Osteocyte (in vitro differentiated cells): ENCODE measurements at places on chromosomes 3 and 15.

- DNase-seq, result no peak
These were observed 27.9 kb upstream of the TGFBR2 start for GRCh38 chr3:30578479-30578878.

DNA sequence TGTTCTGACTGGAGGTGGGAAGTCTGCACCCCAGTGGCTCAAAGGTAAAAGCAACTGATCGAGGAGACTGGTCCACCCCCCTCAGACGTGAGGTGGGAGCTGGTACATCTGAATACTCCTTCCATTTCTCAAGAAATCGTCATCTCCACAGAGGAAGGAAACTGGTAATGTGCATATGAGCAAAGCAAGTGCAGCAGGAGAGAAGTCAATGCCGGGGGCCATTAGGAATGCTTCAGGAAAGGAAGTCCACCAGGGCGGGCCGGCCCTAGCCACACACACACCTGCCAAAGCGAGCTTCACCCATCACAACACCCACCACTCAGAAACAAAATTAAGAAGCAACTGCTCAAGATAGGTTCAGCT is 8.5 kb downstream of the TBC1D2B start:
- DNase-seq, result no peak

- DNase-seq, result no peak
These were observed 444.9 kb upstream of the THBS1 start for GRCh38 chr15:39135989-39136388.

GRCh38 chr3:6779140-6779539 is 81.8 kb upstream of the GRM7 start:
- DNase-seq, result no peak

DNA sequence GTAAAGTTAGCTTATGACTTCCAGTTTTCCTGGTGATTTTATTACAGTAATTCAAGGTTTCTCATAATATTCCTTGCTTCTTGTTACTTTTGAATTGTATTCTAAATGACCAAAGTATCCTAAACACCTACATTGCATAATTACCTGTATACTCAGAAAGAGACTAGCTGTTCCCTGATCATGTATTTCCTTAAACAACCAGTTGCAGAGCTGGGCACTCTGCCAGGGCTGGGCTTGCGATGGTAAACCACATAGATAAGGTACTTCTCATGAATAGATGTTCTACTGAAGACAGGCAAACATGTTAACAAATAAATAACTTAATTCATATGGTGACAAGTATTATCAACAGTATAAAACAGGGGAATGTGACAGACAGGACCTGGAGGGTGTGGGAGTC is 142.3 kb upstream of the WNT5A start:
- no peak for DNase-seq

- no peak for DNase-seq
These were observed 315.6 kb upstream of the IL12A start for GRCh38 chr3:159672728-159673688.

DNA sequence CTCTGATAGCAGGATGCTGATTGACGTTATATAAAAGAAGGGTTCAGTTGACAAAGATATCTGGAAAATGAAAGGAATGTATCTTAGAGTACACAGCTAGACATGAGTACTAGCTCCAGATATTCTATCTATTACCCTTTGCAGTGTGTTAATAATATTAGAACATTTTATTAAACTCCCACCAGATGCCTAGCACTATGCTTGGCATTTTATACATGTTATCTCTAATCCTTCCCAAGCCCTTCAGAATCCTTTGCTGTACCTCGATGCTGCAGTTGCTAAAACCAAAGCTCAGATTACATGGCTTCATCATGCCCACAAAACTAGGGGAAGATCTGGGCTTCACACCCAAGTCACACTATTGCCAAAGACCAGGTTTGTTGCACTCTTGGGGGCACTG is 350.1 kb upstream of the AZI2 start:
- DNase-seq, result no peak

- no peak for DNase-seq
These were observed 93.5 kb downstream of the PEAK1 start for GRCh38 chr15:77326366-77326765.

GRCh38 chr3:164737174-164737573 is 341.1 kb downstream of the SI start:
- DNase-seq, result no peak

DNA sequence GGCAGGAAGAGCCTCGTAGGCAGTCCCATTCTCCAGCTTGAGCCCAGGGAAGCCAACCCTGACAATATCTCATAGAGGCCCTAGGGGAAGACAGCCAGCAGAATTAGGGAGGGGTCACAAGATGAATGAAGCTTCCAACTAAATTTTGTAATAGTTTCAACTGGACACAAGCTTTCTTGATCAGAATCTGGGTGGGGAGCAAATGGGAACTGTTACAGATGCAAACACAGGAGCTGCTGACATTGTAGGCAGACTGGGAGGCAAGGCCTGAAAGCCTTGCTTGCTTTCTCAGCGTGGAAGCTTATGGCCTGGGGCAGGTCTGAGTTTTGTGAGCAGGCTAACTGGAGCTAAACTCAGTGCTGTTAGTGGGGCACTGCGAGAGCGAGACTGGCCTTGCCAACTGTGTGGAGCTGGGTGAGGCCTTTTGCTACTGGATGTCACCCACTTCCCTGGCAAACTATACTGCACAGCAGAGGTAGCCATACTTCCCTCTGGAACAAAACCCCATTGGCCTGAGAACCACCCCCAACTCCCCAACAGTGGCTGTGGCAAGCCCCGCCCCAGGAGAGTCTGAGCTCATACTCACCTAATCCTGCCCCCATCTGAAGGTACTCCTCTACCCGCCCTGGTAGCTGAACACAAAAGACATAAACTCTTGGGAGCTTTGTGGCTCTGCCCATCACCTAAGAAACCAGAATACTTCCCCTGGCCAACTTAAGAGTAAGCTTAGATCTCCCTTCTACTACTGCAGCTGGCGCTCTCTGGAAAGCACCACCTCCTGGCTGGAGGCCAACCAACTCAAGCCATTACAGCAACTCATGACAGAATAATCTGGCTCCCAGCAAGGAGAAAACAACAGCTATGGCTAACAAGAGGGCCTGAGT is 42.9 kb downstream of the CFAP20DC start:
- DNase-seq, result no peak

DNA sequence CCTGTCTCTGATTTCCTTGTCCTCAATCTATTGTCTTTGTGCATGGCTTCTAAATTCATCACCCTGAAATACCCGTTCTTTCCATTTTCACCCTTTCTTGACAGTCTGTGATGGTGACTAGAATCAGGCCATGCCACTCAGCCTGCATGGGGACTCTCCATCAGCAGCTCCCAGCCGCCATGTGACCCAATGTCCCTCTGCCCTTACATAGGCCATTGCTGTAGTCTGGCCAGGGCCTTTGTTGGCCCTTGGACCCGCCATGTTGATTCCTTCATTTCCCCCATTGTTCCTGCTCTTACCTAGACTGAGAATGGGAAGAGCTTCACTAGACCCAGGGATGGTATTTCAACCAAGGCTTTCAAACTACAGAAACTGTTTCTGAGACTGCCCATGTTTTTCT is 45.8 kb downstream of the SPSB4 start:
- DNase-seq, result no peak

GRCh38 chr3:58164199-58164879 is 46.4 kb downstream of the DNASE1L3 start:
- DNase-seq, result no peak

DNA sequence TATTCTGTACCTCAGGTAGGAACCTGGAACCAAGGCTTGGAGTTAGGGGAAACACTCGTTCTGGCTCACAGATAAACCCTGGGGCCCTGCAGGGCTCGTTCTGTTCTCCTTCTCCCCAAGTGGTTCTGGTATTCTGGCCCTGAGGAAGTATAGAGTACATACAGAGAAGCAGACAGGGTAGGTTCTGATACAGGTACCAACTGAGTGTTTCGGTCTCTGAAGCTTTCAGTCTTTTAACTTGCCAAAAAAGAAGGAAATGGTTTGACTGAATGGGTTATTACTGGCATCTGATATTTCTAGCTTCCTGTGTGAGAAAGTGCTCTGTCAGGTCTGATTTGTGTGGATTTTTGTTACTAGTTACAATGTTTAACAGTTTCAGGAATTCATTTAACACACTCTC is 67.3 kb downstream of the UBE2E2 start:
- no peak for DNase-seq

GRCh38 chr3:71423151-71423906 is 160.2 kb downstream of the FOXP1 start:
- DNase-seq, result no peak

DNA sequence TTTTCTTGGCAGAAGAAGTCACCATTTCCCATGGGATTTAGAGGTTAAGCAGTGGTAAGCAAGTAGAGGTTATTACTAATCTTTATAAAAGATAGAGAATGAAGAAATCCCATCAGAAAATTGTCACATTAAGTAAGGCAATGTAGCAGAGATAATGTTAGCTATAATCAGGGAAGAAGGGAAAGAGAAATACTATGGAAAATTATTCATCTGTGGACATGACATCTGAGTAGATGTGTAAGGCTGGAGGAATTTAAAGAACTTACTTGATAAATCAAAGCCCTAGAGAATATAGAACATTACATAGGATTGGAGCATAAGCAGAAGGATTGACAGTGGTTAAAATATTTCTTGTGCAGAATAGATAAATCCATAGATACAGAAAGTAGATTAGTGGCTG is 553.1 kb upstream of the CBLB start:
- no peak for DNase-seq

GRCh38 chr3:169340065-169340464 is 323.4 kb downstream of the MECOM start:
- DNase-seq, result no peak

DNA sequence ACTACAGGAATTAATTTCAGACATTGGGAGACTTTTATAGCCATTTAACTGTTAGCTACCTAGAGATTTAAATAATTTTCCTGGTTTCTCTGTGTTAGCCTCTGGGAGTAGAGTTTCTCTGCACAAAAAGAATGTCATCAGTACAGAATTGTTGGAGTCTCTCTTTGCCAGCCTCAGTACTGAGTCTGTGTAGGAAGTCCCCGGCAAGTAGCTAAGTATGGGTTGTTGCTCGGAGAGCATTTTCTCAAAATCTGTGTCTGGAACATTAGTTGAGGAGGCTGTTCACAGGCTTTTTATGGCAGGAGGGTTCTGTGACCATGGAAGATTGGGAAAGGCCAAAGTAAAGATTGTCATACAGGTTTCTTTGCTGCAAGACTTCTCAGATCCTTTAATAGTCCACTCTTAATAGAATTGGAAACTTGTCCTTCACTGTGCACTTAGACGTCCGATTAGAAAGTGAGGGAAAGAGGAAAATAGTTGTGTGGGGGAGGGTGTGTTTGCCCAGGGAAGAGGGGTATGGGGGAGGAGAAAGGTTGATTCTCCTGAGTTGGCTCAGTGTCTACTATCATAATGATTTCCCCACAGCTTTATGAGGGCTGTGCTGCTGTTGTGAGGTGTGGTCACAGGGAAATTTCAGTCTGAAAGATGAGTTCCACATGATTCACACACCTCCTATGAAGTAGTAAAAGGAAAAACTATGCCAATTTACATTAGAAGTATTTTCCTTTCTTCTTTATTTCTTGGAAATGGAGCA is 207.1 kb downstream of the PTPRG start:
- no peak for DNase-seq

DNA sequence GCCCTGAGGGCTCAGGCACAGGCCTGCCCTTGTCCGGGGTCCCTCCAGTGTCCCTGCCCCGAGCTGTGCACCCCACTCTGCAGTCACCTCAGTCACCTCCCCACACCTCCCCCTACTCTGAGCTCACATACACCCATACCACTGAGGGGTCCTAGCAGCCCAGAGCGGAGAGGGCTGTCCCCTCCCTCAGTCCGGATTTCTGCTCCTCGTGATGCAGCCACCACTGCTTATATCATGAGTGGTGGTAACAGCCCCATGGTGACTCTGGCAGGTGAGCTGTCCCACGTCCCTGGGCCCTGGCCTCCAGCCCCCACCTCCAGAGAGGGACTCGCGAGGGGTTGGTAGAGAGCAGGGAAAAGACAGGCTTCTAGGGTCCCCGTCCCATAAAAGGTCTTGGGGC is 8.0 kb downstream of the CSPG4 start:
- no peak for DNase-seq

DNA sequence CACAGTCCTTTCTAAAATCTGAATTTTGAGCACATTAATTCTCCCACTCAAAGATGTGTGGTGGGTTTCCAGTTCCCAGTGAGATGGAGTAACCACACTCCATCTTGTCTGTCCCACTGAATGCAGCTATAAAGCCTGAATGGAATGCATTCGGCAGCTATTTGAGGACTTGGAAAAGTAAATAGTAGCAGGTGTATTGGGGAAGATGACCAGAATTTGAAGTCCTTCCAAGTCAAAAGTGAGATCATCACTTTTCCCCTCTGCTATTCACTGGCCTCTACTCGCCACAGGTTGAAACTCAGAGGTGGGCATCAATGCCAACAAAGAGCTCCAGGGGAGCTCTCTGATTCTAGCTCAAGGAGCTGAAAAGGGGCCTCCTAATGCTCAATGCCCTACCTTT is 8.1 kb upstream of the GNB5 start:
- no peak for DNase-seq

GRCh38 chr3:193996641-193997089 is 139.3 kb upstream of the HES1 start:
- DNase-seq, result no peak

DNA sequence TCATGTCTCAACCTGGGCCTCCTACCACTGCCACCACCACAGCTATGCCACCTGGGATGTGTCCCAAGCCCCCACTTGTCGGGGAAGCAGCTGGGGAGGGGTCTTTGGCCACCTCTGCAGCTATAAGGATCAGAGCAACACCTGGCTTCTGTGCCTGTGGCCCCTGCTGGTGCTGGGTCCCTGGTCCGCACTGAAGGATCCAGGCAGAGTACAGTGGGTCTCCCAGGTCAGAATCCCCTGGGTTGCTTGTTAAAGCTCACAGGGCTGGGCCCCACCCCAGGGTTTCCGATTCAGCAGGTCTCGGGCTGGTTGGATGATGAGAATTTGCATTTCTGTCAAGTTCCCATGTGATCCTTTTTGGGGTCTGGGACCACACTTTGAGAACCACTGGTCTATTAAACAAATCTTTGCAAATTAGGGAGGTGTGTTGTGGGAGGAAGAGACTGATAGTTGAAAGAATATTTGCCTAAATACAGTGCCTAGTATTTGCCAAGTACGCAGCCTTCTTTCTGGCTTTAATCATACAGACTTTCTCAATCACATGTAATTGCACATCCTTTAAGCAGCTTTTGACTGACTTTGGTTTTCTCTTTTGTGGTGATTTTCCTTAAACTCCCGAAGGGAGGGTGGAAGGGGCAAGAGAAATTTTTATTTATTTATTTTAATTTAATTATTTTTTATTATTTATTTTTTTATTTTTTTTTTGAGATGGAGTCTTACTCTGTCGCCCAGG is 127.3 kb downstream of the IGF1R start:
- peak; percentile 0 for DNase-seq

DNA sequence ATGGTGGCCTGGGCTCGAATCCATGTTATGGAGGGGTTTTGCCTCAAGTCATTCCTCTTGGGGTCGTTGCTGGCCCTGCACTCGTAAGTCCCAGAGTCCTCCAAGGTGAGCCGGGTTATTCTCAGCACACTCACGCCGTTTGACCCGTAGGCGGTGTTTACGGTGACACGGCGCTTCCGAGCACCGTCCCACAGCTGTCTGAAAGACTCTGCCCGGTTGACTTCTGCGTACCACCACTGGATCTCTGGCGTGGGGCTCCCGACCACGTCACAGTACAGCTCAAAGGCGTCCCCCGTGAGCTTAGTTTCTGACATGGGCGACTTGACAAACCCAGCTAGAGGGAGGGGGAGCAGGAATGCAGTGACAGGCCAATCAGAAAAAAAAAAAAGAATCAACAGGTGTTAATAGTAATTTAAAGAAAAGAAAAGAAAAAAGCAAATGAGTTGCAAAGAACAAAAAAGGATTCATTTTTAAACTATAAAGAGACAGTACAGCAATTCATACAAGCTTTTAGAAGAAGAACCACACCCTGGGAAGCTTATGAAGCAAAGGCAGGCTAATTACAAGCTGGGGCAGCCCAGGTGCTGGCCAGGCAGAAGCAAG is 36.1 kb downstream of the NPTN start:
- DNase-seq, result no peak
